ENCODE measurements at places on chromosomes 1 and 21.

GRCh38 chr1:60727552-60727951 lies 354.8 kb upstream of the NFIA start:
- DNase-seq, result no peak

- DNase-seq, result no peak
These were observed 56.6 kb downstream of the AGPAT3 start for GRCh38 chr21:43921571-43921978.

DNA sequence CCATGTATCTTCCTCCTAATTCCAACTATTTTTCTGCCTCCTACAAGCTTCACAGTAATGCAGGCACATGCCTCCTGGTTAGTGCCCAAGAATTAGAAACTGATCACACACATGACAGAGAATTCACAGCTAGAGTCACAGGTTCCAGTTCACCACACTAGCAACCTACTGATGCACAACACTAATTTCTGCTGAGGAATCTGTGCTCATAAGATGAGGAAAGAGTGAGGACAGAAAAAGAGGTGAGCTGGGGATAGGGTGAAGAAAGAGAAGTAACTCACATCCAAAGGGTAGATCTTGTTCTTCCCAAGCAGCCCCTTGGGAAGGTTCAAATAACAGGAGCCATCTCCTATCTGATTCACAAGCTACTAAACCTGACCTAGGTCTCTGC lies 61.3 kb downstream of the PUM1 start:
- DNase-seq, result no peak

- DNase-seq, result no peak
These were observed 66.8 kb upstream of the BACH1 start for GRCh38 chr21:29231756-29232529.

DNA sequence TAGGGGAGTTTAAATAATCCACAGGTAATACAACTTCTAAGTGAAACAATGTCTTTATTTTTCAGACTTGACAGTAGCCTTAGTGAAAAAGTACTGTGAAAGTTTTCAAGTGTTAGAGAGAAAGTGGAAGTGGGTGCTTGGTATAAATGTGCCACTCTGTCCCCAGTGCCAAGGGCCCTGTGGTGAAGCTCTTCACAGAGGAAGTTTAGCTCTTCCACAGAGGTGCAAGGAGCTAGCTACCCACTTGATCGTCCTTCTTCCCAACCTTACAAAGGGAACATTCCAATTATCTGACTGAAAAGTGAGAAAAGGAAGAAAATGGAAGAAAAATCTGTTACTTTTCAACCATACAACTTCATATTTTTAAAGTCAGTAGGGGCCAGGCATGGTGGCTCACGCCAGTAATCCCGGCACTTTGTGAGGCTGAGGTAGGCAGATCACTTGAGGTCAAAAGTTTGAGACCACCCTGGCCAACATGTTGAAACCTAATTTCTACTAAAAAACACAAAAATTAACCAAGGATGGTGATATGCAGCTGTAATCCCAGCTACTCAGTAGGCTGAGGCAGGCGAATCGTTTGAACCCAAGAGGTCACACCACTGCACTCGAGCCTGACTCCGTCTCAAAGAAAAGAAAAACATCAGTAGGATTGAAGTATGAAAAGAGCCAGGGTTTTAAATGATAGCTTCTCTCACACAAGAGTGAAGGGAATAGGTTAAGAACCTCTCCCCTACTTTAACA lies 41.0 kb upstream of the PTPRC start:
- DNase-seq, result no peak

DNA sequence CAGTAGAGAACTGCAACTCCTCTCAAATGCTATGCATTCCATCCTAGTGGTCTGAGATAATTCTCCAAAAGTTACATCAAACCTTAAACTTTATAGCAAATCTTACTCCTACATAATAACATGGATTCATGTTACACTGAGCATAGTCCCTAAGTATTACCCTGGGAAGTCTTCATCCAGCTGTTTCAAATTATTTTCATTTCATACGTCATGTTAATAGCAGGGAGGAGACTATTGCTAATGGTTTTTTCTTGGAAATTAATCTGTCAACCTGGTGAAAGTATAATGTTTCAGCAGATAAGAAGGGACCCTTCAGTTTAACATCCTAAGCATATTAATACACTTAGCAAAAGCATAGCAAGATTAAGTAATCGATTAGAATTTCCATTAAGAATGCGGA lies 318.1 kb downstream of the USP25 start:
- DNase-seq, result no peak

- DNase-seq, result no peak
These were observed 114.2 kb downstream of the SLC16A1 start for GRCh38 chr1:112841825-112842224.

- DNase-seq, result no peak
These were observed 151.9 kb upstream of the COL6A1 start for GRCh38 chr21:45829668-45830067.

GRCh38 chr21:15743593-15743992 lies 13.8 kb downstream of the USP25 start:
- DNase-seq, result no peak

DNA sequence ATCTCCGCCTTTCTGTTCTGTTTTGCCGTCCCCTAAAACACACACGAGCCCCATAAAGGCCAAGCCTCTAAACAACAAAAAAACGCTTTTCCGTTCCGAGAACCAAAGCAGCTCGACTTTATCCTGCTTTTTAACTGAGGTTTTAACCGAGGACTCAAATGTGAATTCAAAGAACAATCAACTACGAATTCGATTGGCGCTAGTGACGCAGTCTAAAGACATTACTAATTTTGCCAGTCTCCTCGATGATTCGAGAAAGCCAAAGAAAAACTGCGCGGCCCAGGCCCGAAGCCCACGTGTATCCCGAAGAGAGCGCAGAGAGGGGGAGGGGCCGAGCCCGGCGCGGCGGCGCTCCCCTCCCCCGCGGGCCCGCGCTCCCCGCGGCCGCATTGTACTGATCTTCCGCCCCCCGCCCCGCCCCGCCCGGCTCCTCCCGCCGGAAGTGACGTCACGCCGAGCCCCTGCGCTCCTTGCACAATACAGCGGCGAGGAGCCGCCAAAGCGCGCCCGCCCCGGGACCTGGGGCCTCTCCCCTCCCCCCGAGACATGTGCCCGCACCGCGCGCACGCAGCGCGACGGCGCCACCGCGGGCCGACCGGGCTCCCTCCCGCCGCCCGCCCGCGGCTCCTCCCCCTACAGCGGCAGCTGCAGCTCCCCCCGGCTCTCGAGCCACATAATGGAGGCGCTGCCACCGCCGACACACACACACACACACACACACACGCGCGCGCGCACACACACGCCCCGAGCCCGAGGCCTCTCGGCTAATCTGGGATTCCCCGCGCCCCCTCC lies 1.4 kb downstream of the HNRNPU start:
- peak; percentile 97 for DNase-seq

- DNase-seq, result no peak
These were observed 109.7 kb upstream of the ACTRT2 start for GRCh38 chr1:2911421-2912178.

- no peak for DNase-seq
These were observed 11.8 kb downstream of the NFYC start for GRCh38 chr1:40703316-40703715.

GRCh38 chr1:226441629-226442028 lies 33.7 kb upstream of the PARP1 start:
- DNase-seq, result no peak

DNA sequence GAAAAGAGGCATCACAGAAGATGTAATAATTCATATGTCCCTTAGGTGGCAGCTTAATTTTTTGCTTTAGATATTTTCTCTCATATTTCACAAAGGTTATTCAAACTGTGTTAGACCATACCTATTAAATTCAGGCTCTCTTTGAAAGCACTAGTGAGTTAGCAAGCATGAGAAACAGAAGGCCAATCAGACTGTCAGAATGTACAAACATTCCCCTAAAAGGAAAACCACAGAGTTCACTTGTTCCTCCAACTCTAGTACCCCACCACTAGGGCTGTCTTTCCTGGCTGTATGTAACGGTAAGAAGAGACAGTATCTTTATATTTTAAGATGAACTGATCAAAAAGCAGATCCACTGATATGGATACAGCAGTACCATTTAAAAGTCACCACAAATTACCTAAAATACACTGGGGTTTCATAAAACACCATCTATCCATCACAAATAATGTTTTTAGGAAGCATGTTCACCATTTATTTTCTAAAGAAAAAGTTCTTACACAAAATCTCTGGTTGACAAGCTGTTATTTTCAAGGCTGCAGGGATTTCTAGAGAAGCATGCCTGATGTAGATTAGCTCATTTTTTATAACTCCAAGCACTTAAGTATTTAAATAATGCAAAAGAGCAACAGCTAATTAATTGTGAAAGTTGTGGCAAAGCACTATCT lies 1.8 kb downstream of the ARPC5 start:
- no peak for DNase-seq

- no peak for DNase-seq
These were observed 32.3 kb upstream of the NR5A2 start for GRCh38 chr1:199995096-199995685.

GRCh38 chr1:59057211-59057694 lies 239.6 kb upstream of the FGGY start:
- DNase-seq, result no peak

DNA sequence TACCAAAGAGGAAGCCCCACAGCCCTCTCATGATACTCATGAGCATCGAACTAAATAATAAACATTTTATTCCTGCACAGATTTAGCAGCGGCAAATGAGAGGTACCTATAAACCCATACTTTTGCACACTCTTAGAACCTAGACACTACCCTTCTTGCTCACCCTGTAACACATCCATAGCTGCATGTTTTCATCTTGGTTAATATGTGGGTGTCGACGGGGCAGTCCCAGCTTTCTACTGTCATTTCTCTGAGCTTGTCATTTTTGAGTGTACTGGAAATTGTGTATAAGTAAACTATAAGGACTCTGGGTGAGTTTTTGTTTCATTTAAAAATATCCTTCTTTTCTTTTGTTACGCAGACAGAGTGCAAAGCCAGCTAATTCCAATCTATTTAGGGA lies 25.5 kb downstream of the OVGP1 start:
- DNase-seq, result no peak

DNA sequence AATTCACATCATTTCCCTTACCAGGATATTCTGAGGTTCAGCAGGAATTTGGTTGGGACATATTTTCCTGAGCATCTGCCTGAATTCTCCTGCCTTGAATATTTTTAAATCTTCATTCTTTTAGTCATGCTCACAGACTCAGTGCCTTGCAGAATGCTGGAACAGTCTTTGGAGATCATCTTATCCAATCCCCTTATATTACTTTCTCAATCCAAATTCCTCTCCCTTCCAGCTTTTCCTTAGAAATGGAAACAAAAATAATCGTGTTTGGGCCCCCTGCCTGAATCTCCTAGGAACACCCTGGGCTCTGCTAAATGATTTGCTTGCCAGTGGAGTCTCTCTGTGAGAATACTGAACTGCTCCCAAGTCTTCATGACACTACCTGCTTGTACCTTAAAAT lies 38.4 kb downstream of the LHX8 start:
- no peak for DNase-seq

DNA sequence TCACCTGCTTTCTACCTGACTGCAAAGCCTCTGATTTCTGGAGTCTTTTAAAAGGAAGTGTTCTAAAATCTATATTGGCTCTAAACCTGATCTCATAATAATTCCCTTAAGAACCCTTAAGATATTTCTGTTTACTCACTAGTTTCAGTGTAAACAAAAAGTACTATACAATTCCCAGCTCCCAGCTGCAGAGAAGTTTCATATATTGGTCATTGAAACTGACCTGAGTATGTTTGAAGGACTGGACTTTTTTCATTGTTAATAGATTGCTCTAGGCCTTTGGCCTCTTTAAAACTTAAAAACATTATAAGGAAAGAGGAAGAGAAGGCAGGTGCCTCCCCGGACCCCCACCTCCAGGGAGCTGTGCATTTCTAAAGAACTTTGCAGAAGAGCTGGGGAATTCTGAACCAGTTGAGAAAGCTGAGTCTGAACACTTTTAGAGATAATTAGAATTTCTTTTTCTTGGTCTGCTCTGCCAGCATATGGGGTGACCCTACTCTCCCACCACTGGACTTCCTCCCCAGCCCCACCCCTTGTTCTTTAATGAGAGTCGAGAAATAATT lies 23.7 kb downstream of the CLIC6 start:
- DNase-seq, result no peak

All from stimulated activated CD8-positive, alpha-beta memory T cell treated with anti-CD3 and anti-CD28 coated beads, Interleukin-4, amount 100 ng/mL, for 1 hour (primary cell).